Islet precursor cell (in vitro differentiated cells): ENCODE measurements at places on chromosomes 11 and 22.

DNA sequence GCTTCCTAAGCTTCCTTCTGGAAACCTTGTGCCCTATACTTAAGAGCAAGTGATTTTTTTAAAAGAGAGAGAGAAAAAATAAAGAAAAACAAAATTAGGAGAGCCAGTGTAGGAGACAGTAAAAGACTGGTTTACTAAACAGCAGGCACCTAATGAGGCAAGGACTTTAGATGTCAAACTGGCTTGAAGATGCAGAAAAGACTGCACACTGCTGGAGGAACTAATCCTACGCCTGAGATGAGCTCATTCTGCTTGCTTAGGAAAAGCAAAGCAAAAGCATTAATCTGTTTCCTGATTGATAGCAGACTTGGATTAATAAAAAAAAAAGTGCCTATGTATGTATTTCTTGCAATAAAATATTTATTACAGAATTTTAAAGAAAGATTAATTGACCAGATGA is 113.6 kb upstream of the SEZ6L start:
- no peak for DNase-seq

- peak; percentile 4 for DNase-seq
Observed at GRCh38 chr11:18684267-18684666, 14.3 kb upstream of the TMEM86A start.

DNA sequence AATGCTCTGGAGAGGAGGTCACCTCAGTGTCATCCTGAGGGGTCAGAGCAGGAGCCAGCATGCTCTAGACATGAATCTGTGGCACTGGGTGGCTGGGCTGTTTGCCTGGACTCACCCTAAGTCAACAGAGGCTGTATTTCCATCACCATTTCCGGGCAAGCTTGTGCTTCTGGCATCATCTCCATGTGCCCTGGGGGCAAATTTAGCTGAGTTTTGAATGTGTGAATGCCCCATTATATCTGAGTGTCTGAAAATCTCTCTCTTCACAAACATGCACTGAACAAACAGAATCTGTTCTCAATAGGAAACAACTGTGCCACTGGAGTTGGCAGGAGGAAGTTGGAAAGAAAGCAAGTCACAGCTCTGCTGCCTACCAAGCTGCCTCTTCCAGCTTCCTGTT is 356.2 kb downstream of the GRM5 start:
- no peak for DNase-seq

DNA sequence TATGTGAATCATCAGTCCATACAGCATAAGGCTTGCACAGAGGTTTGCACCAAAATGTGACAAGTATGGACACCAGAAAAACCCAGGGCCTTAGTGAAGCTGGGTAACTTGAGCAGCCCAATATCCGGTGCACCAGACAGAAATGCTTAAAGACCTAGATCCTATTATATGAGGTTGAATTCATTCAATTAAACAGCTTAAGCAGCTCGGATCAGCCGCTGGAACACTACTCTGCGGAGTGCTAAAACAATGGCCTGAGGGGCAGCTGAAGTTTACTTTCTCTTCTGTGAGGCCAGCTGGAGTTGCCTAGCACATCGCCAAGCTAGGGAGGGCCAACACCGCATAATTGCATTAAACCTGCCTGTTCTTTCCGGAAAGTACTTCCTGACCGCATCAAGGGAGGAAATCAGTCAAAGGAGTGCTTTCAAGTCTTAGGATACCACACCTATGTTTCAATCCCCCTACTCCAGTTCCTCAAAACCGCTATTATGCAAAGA is 17.0 kb upstream of the FAM181B start:
- DNase-seq = no peak

GRCh38 chr11:123434262-123434661 is 4.2 kb downstream of the GRAMD1B start:
- peak; percentile 73 for DNase-seq

DNA sequence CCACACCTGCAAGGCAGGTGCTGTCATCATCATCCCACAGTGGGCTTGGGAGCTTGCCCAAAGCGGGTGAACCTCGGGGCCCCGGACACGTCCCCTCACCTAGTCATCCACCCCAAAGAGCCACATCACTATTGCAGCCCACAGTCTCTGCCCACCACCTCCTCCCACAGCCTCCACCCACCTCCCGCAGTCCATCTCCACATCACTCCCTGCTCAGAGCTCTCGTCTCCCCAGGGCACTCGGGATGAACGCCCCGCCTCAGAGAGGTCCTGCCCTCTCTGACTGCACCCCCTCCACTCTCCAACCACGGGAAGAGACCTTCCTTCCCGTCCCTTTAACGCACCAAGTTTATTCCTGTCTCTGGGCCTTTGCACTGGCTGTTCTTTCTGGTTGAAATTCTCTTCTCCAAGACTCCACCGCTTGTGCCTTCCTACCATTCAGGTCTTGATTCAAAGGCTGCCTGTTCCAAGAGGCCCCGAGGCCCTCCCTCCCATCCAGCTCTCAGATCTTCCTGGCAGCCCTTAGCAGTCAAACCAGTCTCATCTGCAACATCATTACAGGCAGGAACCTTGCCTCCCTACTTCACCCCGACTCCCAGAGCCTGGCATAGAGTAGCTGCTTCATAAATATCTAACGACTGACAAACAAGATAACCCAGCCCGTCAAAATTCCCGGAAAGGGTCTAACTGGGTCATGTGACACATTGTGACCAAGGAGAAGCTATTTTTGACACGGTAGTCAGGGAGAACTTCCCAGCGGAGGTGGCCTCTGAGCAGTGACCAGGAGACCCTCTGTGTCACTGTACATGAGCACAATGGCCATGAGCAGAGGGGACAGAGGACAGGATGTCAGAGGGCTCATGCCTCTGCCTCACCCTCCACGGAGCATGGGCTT is 11.1 kb downstream of the KCNJ4 start:
- DNase-seq = no peak

DNA sequence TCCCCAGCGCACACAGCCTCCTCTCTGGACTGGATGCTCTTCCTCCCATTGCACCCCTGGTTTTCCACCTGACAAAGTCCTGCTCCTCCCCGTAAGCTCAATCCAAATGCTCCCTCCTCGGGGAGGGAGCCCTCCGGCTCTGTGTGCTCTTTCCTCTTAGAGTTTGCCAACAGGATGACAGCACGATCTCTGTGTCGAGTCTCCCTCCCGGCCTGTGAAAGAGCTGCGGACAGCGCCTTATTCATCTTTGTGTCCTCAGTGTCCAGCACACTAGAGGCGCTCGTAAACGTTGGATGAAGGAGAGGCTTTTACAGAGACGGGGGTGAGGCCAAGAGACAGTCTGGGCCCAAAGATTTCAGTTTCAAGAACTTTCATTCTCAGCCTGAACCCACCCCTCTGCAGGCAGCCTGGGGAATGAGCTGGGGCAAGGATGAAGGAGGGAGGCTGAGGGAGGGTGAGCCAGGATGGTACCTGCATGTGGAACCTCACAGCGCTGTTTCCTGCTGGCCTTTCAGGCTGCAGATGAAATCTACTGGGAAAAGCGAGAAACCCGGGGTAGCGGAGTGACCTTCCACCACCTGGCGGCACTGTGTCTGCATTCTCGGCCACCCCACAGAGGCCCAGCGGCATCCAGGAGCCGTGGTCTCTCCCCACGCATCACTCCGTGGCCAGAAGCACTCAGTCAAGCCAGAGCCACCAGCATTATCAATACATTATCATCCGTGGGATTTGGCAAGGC is 8.5 kb upstream of the TMPRSS4 start:
- peak; percentile 76 for DNase-seq

DNA sequence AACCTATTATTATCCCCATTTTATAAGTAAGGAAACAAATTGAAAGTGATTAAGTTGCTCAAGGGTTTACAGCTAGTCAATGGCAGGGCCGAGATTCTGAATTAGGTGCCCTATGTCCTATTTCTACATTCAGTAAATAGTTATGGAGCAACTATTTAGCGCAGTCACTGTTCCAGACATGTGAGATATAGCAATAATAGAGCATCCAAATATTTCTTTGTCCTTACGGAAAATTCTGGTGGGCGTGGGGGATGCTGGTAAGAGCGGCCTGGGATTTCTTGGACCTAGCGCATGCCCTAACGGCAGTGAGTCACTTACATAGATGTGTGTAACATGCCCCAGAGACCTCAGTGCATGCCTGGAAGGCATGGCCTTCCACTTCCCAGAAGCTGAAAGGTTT is 4.4 kb downstream of the DTX4 start:
- no peak for DNase-seq

DNA sequence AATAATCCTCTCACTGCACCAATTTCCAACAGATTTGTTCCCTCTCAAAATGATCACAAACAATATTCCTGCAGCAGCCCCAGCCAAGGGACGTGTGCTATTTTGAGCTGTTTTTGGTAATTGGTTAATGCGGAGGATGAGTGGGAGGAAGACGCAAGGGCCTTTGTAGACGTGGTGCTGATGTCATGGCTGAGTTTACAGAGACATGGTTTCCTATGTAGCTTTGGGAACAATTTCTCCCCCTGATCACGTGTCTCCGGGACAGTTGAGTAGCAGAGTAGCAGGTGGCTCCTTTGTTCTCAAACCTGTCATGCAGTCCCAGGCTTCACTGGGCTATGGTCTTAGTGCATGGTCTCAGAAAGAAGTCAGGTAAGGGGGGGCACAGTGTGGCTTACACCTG is 183.2 kb upstream of the NECTIN1 start:
- no peak for DNase-seq

GRCh38 chr11:13229136-13229535 is 48.5 kb upstream of the BMAL1 start:
- DNase-seq = no peak

DNA sequence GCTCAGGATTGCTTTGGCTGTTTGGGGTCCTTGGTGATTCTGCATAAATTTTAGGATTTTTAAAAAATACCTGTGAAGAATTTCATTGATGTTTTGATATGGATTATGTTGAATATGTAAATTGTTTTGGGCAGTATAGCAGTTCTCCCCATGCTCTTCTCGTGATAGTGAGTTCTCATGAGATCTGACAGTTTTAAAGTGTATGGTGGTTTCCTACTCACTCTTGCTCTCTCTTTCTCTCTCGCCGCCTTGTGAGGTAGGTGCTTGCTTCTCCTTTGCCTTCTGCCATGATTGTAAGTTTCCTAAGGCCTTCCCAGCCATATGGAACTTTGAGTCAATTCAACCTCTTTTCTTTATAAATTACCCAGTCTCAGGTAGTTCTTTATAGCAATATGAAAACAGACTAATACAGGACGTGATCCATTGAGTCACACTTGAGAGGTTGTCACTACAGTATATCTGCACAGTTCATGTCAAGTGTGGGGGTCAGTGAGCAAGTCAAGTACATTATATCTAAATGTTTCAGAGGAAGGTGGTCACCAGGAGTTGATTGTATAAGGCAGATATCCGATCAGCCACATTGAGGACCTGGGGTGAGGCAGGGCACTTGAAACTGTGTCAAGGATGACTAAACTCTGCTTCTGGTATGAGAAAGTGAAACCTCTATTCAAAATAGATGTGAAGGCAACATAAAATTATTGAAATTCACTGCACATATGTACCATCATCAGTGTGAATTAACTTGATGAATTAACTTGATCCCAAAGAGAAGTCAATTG is 70.7 kb upstream of the CCDC179 start:
- no peak for DNase-seq

DNA sequence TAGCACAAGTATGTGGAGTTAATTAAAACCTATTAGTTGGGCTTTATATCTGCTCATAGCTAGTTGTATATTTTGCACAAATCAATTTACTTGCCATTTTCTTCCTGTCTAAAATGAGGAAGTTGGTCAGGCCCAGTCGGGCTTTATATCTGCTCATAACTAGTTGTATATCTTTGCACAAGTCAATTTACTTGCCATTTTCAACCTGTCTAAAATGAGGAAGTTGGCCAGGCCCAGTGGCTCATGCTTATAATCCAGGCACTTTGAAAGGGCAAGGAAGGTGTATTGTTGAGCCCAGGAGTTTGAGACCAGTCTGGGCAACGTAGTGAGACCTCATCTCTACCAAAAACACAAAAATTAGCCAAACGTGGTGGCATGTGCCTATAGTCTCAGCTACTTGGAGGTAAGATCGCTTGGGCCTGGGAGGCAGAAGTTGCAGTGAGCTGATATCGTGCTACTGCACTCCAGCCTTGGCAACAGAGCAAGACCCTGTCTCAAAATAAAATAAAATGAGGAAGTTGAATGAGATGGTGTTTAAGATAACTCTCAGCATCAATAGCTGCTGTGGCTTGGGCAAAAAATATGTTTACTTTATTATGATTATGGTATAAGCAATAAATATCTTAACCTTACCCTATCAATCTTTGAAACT is 1558.6 kb upstream of the RAG2 start:
- DNase-seq = no peak

DNA sequence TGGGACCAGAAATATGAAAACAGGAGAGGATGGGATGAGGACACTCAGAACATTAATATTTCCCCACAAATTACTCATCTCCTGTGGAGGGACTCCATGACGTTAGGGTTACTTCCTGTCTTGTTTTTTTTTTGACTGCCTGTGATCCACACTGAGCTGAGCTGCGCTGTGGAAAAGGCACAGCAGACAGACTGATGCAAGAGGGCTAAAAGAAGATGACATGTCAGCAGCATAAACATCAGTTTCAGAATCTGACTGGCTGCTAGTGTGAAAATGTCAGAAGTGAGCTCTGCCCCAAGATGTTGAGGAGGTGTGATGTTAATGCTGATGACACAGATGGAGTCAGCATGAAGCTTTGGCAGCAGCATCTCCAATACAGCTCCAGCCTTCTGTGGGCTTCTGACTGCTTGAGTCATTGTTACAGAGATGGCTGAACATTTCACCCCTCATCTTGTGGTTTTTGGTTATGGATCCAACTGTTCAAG is 286.8 kb downstream of the BLID start:
- DNase-seq = no peak
